ENCODE measurements at places on chromosomes 6 and 20. TPM values are rescaled to one million over a fixed set of nuclear protein-coding genes. Genes with fewer than 3 reads are reported as not detected.

The PMEPA1 gene
- 1.9 TPM for total RNA-seq

The ADGRB3 gene
- total RNA-seq: not detected

The SLC22A2 gene
- total RNA-seq: not detected

The ARFGEF3 gene
- total RNA-seq: 5.8 TPM

The MYH7B gene
- 0.17 TPM for total RNA-seq

Measured in dermis blood vessel endothelial cell (primary cell).